ENCODE measurements at places on chromosomes 1 and 21.

DNA sequence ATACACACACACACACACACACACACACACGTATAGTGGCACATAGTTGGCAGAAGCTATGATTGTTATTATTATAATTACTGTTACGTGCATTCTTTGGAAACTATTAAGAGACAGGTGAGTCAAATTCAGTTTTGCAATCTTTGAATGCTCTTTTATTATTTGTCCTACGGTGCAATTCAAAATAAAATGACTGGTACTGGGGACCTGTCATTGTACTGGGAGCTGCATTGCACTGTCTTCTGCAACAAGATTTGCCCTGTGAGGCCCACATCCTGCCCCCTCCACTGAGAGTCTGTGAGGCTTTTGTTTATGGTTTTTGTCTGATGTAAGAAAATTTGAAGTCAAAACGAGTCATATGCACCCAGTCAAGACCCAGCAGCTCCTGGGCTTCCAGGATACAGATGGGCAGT is 1.9 kb downstream of the LY9 start:
- DNase-seq, result peak; percentile 21

- no peak for DNase-seq
Measured at GRCh38 chr21:15653710-15654109, 76.1 kb upstream of the USP25 start.

DNA sequence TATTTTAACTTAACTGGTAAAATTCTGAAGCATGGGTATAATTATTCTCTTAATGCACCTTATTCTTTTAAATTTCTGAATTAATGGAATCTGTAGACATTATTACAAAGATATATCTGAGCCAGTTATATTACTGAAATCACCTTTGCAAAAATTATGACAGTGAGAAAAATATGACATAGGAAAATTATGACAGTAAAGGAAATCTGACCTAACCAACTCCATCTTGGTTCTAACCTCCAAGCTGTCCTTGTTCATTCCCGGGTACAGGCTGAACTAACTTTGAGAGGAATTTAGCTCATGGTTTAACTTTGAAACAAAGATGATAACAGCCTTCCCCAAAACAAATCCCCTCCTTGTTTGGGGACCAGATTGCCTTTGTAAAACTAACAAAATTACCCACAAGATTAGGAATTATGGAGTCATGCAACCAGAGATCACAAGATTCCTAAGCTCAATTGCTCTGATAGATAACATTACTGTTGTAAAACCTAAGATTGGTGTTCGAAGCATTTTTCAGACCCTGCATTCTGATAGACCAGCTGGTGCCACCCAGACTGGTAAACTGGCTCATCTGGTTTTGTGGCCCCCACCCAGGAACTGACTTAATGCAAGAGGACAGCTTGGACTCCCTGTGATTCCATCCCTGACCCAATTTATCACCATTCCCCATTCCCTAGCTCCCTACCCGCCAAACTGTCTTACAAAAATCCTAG is 9.4 kb upstream of the CD55 start:
- DNase-seq, result no peak

GRCh38 chr1:37237948-37238347 is 203.6 kb upstream of the GRIK3 start:
- no peak for DNase-seq

DNA sequence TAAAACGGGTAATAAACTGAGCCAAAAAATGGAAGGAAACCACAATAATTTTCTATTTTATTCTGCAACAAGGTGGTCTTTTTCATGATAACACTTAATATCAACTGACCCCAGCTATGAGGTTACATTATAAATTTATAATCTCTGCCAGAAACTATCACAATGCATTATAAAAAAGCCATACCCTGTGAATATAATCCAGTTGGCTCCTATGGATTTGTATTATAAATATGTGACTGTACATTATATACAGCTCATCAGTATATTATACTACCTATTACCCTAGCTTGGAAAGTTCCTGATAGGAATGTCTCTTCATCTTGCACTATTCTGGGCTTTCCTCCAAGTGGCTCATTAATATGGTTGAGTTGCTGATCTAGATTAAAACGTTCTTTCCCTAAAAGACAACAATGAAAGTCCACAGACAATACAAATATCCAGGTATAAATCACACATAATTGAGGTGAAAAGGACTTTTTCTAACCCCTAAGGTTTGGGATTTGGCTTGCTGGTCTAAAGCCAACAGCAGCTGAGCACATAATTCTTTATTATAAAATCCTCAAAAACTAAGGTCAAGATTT is 487.7 kb downstream of the TTLL7 start:
- DNase-seq, result no peak

GRCh38 chr1:176903474-176903873 is 261.0 kb downstream of the ASTN1 start:
- no peak for DNase-seq

DNA sequence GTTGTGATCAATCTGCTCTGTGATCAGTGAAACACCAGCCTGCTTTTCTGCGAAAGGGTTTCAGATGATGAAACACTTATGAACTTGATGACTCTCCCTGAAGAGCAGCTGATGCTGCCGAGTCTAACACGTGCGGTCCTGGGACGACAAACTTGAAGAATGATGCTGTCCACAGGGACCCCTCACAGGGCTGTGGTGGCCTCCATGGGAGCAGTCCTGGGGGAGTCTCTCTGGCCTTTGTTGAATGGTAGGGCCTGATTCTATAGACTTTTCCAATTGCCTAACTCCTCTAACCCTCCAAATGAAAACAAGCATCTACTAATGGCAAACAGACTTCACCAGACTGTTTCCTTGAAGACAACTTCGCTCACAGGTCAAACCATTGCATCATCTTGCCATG is at the start of gene OR2T10:
OR2T10 (minus strand) TSS at position 112 of the 400 bp plus-strand sequence. CDS start 3,932 bp downstream, outside the sequence.
- DNase-seq, result no peak

DNA sequence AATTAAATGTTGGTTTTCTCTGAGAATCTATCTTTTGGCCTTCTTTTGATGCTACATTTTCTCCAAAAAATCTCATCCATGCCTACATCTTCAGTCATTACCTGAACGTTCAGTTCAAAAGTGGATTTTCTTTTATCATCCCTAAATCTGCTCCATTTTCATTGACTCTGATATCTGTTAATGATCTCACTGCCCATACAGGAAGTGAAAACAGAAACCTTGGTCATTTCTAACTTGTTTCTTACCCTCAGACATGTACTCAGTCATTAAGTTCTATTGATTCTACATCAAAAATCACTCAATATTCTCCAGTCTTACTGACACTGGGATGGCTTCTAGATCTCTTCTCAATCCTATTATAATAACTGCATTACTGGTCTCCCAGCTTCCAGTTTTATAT is 22.7 kb downstream of the PRKACB start:
- no peak for DNase-seq

- DNase-seq, result peak; percentile 91
Measured at GRCh38 chr1:152188673-152189591, 29.9 kb upstream of the RPTN start.

- DNase-seq, result peak; percentile 95
Measured at GRCh38 chr1:84442256-84442655, 36.8 kb upstream of the RPF1 start.

DNA sequence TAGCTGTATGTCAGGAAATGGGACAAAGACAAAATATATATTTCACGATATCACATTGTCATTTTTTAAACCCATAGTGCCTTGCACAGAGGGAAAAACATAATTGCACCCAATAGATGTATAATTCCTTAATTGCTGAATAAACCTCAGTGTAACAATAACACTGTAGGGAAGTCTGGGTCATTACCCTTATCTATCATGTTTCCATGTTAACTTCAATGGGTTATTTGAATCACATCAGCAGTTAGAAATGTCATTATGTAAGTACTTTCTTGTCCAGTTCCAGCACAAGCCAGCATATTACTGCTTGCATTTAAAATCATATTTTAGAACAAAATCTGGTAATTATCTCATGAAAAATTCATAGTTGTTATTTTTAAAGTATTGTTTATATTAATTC is 222.7 kb downstream of the HMCN1 start:
- no peak for DNase-seq

GRCh38 chr1:154557939-154558719 is at the start of gene UBE2Q1:
Gene UBE2Q1, minus strand, starts transcription at chr1:154558662. Its CDS starts 109 bp downstream, at chr1:154558553.
- DNase-seq, result peak; percentile 74

- no peak for DNase-seq
Measured at GRCh38 chr1:43591181-43591580, 58.8 kb upstream of the KDM4A start.

DNA sequence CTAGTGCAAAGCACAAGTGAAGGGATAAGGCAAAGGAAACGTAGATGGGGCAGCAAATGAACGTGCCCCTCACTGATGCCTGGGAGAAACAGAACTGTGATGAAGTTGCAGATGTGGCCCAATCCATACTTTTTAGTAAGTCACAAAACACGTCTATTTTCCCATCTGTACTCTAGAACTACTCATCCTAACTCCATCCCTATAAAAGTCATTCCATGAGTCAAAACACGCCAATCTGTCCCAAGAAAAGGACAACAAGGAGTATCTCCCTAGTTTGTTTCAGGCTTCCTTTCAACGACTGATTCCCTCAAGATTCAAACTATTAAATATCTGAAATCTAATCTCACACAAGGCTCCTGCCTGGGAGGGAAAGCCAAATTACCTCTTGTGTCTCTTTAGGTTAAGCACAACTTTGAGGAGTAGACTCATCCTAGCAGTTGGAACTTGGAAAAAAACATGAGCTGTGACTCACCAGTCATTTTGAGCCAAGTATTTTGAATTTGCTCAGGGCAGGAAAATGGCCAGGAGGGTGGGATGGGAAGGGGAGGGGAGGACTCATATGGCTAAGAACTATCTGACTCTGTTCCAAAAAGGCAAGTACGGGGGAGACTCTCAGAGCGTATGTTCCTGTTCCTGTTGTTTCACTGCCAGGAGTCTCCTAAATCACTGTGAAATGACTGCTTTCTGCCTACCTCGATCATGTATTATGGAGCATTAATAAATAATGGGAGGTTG is 214.5 kb upstream of the CAMK1G start:
- DNase-seq, result no peak
